WTC11 (cell line): ENCODE measurements at places on chromosomes 4 and X. TPM values are rescaled to one million over a fixed set of nuclear protein-coding genes. Genes with fewer than 3 reads are reported as not detected.

Gene TRAPPC11
- total RNA-seq: 30.0 to 35.9 TPM (median 33.6 TPM) in 3 replicates

Gene C4orf51
- total RNA-seq: 7.8 to 15.4 TPM (median 8.6 TPM) in 3 replicates

Gene PDHA2
- not detected in 3 replicates for total RNA-seq

Gene PITX2
- total RNA-seq: 11.3 to 24.9 TPM (median 12.2 TPM) in 3 replicates

Gene TKTL2
- not detected in 3 replicates for total RNA-seq

Gene DUX4
- total RNA-seq: 0.52 TPM in 1 of 3 replicates, not detected in the others

Gene CT47A7
- total RNA-seq: not detected in 3 replicates

Gene COL4A6
- 12.8 to 15.5 TPM (median 15.2 TPM) in 3 replicates for total RNA-seq

Gene SFRP2
- 417 to 505 TPM (median 497 TPM) in 3 replicates for total RNA-seq

Gene VCX
- 0.68 to 1.3 TPM (median 1.1 TPM) in 3 replicates for total RNA-seq

Gene NPFFR2
- total RNA-seq: 2.5 to 3.0 TPM (median 2.7 TPM) in 3 replicates

Gene GJB1
- 0.14 to 0.21 TPM (median 0.17 TPM) in 3 replicates for total RNA-seq

GRCh38 chrX:154793084-154793795, 12.0 kb downstream of the MPP1 start:
- H3K36me3 ChIP-seq: no peaks in the 10 kb centered on the region
- H3K4me1 ChIP-seq: peaks cover 24% of the 10 kb centered on the region
- no peak for DNase-seq
- no peak overlapping the region for H3K4me3 ChIP-seq
- H3K27ac ChIP-seq: no peak overlapping the region
- peaks cover 13% of the 10 kb centered on the region for H3K27me3 ChIP-seq

DNA sequence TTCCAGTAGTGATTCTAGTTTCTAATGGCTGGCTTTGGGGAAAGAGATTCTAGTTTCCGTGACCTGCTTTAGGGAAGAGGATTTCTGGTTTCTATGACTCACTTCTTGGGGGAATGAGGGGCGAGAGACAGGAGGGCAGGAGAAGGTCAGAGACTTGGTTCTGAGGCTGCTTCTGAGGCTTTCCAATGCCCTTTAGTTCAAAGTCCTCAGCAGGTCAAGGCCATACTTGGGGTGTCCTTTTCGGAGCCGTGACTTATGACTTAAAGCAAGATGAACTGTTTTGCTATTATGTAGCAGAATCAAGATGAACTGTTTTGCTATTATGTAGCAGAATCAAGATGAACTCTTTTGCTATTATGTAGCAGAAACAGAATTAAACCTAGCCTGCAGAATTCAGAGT, 52.2 kb upstream of the TLR3 start:
- H3K27me3 ChIP-seq: peaks cover 4% of the 10 kb centered on the region; the same call in 1 of the 2 replicates
- no peak overlapping the region for H3K27ac ChIP-seq
- DNase-seq: no peak
- H3K36me3 ChIP-seq: no peaks in the 10 kb centered on the region
- H3K4me3 ChIP-seq: no peak overlapping the region

- peaks cover 14% of the 10 kb centered on the region for H3K4me1 ChIP-seq
- peak; percentile 14 for DNase-seq
- H3K27ac ChIP-seq: no peak overlapping the region
- peaks cover 41% of the 10 kb centered on the region for H3K36me3 ChIP-seq
- H3K4me3 ChIP-seq: no peak overlapping the region
- no peaks in the 10 kb centered on the region; the same call in 1 of the 2 replicates for H3K27me3 ChIP-seq
Observed at GRCh38 chr4:96874657-96875056, 1034.8 kb downstream of the PDHA2 start.

DNA sequence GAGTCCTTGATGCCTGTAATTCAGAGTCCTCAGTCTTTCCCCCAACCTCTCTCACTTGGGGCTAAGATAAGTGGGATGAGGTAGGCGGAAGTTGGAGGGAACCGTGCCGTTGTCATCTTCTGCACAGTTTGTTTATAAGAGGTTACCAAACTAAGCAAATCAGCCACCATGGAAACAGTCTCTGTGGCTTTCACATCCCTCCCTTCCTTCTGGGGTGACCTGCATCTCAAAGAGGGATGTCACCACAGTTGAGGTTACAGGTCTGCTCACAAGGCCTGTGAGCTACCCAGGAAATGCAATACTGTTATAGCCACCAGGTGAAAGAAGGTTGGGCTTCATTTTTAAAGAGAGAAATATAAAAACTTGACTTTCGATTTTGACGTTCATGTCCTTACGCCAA, 26.3 kb downstream of the RTL5 start:
- H3K4me1 ChIP-seq: peaks cover 33% of the 10 kb centered on the region
- no peaks in the 10 kb centered on the region for H3K36me3 ChIP-seq
- H3K27me3 ChIP-seq: no peaks in the 10 kb centered on the region
- no peak overlapping the region for H3K27ac ChIP-seq
- no peak for DNase-seq

DNA sequence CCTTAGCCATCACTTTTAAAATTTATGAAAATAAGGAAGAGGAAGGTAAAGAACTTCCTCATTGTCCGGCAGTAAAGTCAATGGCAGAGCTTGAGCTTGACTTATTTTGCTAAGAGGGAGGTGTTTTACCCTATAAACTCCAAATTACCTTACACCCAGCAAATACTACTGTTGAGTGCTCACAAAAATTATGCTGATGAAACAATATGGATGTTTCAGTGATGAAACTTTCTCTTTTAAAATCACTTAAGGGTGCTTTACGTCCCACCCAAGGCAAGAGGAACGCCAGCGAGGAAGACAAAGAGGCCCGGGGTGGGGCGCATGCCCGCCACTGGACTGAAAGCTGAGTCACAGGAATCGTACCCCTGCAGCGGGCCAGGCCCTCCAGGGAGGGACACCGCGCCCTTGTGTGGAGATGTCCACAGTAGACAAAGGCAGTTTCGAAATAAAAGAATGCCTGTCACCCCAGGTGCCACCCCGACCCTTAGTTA, 560 bp upstream of the TMSB4X start:
- peaks cover 26% of the 10 kb centered on the region for H3K36me3 ChIP-seq
- peak overlapping the region; percentile 90 for H3K27ac ChIP-seq
- no peaks in the 10 kb centered on the region for H3K27me3 ChIP-seq
- peaks cover 60% of the 10 kb centered on the region for H3K4me1 ChIP-seq

DNA sequence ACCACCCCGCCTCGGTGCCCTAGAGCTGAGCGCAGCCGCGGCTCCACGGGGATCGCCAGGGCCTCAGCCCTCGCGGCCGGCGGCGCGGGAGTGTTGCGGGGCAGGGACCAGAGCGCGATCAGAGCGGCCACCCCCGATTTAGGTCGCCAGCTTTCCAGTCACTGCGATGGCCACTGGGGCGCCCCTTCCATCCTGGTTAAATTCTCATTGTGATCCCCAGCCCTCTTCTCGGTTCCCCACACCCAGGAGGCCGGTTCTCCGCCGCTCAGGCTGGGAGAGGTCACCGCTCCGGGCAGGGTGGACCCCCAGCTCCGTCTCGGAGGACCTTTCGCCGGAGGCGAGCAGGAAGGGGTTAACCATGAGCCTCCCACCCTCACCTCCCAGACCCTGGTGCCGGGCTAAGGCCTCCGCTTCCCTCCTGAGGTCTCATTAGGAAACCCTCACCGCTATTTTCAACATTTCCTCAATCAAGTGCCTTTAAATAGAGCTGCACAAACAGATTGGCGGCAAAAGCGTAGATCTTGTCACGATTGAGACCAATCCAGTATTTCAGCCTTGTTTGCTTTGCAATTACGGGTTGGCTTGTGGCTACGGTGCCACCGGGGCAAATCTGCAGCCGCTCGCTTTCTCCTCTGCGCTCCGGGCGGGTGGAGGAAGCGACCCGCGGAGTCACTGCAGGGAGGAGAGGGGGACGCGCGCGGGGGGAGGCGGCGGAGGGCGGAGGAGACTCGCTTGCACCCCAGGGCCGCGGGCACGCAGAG, 8.3 kb upstream of the HAND2 start:
- H3K27me3 ChIP-seq: peaks cover 99% of the 10 kb centered on the region
- H3K36me3 ChIP-seq: no peaks in the 10 kb centered on the region
- peak overlapping the region; percentile 71 for H3K4me3 ChIP-seq

DNA sequence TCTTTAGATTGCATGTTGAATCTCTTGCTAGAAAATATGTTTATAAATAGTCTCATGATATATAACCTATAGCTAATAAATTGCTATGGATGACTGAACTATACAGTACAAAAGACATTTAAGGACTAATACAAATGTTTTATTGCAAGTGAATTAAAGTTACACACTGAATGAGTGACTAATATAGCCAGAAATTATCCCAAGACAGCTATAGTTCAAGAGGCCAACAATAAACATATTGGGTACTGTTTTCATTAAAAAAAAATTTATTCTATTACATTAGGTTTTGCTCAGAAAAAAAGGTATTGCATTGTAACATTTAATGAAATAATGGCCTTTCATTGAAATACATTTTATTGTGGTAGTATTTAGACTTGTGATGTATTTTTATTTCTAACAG, 819.1 kb downstream of the TRIML1 start:
- peaks cover 25% of the 10 kb centered on the region for H3K4me1 ChIP-seq
- no peaks in the 10 kb centered on the region for H3K27me3 ChIP-seq
- no peaks in the 10 kb centered on the region for H3K36me3 ChIP-seq
- DNase-seq: no peak

GRCh38 chr4:113849771-113850170, 88.2 kb upstream of the CAMK2D start:
- DNase-seq: no peak
- no peaks in the 10 kb centered on the region for H3K4me1 ChIP-seq
- no peak overlapping the region for H3K4me3 ChIP-seq
- no peaks in the 10 kb centered on the region for H3K27me3 ChIP-seq

DNA sequence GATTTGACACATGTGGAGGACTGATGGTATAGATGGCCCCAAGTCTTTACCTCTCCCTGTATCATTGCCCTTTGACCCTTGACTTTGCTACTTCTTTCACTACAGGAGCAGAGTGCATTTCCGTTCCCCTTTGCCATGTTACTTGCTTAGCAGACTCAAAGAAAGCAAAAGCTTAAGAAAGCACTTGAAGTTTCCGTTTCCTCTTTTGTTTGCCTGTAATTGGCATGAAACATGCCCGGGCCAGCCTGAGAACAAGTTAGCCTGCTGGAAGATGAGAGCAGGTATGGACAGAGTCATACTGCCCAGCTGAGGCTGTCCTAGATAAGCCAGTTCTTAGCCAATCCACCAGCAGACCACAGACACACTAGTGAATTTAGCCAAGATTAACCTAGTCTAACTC, 206.0 kb downstream of the BCOR start:
- H3K36me3 ChIP-seq: no peaks in the 10 kb centered on the region; the same call in 1 of the 2 replicates
- no peak overlapping the region for H3K27ac ChIP-seq
- peaks cover 29% of the 10 kb centered on the region for H3K4me1 ChIP-seq
- no peak overlapping the region for H3K4me3 ChIP-seq

GRCh38 chr4:83219344-83220331, 65.0 kb downstream of the COQ2 start:
- H3K4me1 ChIP-seq: peaks cover 15% of the 10 kb centered on the region
- H3K4me3 ChIP-seq: no peak overlapping the region
- no peaks in the 10 kb centered on the region for H3K36me3 ChIP-seq
- H3K27me3 ChIP-seq: no peaks in the 10 kb centered on the region; the same call in 1 of the 2 replicates
- H3K27ac ChIP-seq: no peak overlapping the region

DNA sequence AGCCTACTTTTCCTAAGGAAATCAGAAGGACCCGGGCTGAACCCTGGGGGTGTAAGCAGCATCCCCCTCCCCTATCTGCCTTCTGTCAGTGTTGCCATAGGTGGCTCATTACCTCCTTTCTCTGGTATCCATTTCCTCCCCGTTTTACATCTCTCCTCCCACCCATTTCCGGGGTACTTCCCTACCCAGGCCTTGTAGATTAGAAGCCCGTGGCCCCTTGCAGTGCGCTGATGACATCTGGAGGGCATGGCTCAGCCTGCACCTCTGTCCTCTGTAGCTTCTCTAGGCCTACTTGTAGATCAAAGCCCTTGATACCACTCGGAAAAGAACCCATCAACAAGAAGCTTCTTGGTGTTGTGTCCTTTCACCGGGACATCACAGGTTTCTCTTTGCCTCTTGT, 71.8 kb downstream of the NBDY start:
- no peak for DNase-seq
- no peak overlapping the region for H3K4me3 ChIP-seq
- no peaks in the 10 kb centered on the region for H3K27me3 ChIP-seq
- peak overlapping the region; percentile 67 for H3K27ac ChIP-seq

GRCh38 chr4:4507403-4507802, 34.4 kb downstream of the STX18 start:
- H3K4me1 ChIP-seq: peaks cover 8% of the 10 kb centered on the region
- no peaks in the 10 kb centered on the region for H3K36me3 ChIP-seq
- DNase-seq: no peak
- peaks cover 8% of the 10 kb centered on the region; the same call in 1 of the 2 replicates for H3K27me3 ChIP-seq
- no peak overlapping the region for H3K27ac ChIP-seq
- H3K4me3 ChIP-seq: no peak overlapping the region

DNA sequence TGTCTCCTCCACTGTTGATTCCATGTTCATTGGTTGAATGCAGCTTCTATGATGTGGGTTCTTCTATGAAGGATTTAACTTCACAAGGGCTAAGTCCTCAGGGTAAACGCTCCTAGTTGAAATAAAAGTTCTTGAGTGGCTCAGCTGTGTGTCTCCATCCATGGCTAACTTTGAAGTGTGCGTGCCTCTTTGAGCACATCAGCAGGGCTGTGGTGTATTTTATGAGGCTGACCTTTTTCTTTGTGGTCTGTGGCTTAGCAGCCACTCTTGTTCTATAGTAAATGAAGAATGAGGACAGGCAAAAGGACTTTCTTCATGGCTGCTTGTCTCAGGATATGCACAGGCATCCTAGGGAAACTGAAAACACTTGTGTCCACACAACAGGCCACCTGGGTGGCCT, 88.5 kb downstream of the KIT start:
- H3K27me3 ChIP-seq: no peaks in the 10 kb centered on the region; the same call in 1 of the 2 replicates
- no peak overlapping the region for H3K27ac ChIP-seq
- H3K36me3 ChIP-seq: peaks cover 43% of the 10 kb centered on the region
- peaks cover 19% of the 10 kb centered on the region for H3K4me1 ChIP-seq
- no peak overlapping the region for H3K4me3 ChIP-seq

DNA sequence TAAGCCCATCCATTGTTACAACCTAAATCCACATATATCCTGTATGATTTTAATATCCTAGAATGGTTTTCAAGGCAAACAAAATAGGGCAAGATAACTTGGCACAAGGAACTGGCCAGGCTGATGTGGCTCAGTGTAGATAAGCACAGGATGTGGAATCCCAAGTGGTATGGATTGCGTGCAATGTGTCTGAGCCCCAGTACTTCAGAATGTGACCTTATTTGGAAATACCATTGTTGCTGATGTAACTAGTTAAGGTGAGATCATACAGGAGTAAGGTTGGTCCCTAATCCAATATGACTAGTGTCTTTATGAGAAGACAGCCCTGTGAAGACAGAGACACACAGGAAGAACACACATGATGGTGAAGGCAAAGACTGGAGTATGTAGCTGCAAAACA, 72.4 kb downstream of the IL21 start:
- H3K36me3 ChIP-seq: no peaks in the 10 kb centered on the region
- H3K27ac ChIP-seq: no peak overlapping the region
- no peaks in the 10 kb centered on the region; the same call in 1 of the 2 replicates for H3K27me3 ChIP-seq
- H3K4me3 ChIP-seq: no peak overlapping the region
- H3K4me1 ChIP-seq: peaks cover 20% of the 10 kb centered on the region

GRCh38 chrX:12610079-12610478, 181.1 kb upstream of the PRPS2 start:
- H3K27me3 ChIP-seq: no peaks in the 10 kb centered on the region
- H3K36me3 ChIP-seq: no peaks in the 10 kb centered on the region
- no peaks in the 10 kb centered on the region for H3K4me1 ChIP-seq
- no peak overlapping the region for H3K4me3 ChIP-seq
- H3K27ac ChIP-seq: no peak overlapping the region

GRCh38 chrX:13478740-13479451, 90.5 kb upstream of the EGFL6 start:
- no peak overlapping the region for H3K4me3 ChIP-seq
- no peak overlapping the region for H3K27ac ChIP-seq
- DNase-seq: no peak
- H3K4me1 ChIP-seq: peaks cover 7% of the 10 kb centered on the region
- no peaks in the 10 kb centered on the region for H3K27me3 ChIP-seq
